ENCODE measurements at places on chromosomes 11 and 22. TPM values are rescaled to one million over a fixed set of nuclear protein-coding genes. Genes with fewer than 3 reads are reported as not detected.

GRCh38 chr11:129251067-129251466, 58.9 kb upstream of the ARHGAP32 start:
- DNase-seq: no peak

- no peak for DNase-seq
Measured at GRCh38 chr11:65700399-65700798, 11.7 kb upstream of the KAT5 start.

DNA sequence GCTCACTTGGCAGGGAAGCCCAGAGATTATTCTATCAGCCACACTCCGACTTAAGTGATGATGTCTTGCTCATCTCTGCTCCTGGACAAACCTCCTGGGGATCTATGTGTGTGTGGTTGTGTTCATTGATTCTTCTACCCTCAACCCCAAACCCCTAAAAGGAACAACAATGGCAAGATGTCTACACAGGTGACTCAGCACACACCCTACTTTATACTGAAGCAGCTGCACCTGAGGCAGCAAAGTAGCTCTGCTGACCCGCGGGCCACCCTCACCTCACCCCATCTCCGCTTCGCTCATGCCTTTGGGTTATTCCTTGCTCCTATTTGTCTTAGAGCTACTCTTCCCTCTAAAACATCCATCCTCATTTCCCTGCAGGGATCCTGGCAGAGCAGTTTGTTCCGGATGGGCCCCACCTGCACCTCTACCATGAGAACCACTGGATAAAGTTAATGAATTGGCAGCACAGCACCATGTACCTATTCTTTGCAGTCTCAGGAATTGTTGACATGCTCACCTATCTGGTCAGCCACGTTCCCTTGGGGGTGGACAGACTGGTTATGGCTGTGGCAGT, 38.7 kb downstream of the TMEM45B start:
- DNase-seq: no peak

DNA sequence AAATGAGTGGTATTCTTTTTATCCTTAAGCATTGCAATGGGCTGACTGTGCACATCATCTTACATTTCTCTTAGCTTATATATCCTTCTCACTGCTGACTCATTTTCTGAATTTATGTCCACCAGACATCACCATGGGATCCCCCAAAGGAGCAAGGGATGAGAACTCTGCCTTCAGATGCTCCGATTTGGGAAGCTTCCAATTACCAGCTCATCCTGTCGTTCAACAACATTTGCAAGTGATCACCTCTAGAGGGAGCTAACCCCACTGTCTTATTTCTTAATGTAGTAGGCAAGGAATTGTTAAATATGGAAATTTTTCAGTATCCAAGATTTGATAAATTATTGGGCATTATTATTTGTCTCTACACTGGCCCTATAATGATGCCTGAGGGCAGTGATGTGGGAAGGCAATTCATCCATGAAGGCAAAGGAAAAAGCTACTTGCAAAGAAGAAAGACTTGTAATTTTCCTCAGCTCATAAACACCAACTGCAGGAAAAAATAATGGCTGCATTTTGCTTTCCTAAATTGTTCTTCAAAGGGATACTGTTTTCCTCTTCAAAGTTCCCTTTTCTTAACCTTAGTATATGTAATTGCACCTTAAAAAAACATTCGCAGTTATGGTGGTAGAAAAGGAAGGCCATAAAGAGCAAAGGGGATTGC, 102.4 kb upstream of the FSHB start:
- DNase-seq: no peak

DNA sequence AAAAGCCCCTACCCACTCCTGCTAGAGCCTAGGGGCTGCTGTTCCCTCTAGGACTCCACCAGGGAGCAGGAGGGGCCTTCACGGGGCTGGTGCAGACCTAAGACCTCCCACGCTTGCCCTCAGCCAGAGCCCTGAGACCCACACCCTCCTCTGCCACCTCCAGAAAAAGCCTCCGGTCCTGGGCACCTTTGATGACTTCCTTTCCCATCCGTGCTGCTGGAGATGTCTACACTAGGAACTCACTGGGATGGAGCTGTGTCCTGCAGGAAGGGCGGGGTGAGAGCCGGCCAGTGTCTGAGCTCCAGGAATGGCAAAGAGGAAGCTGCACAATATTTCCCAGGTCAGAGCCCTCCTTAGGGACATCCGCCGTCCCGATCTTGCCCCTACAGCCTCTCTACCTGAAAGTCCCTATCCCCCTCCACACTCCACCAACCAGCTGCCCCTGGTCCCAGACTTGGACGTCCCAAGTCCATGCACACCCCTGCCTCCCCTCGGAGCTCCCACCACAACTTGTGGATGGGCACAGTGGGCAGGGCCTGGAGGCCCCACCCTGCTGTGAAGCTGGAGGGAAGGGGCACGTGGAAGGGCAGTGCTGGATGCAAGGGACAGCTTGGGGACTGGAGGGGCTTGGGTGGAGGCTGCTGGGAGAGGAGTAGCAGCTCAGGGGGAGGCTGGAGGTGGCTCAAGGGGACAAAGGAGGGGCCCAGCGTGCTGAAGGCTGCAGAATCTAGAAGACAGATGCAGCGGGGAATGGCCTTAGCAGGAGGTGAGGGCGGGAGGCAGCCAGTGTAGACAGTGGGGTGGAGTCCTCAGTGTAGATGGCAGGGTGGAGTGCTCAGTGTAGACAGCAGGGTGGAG, 13.5 kb upstream of the LRP5 start:
- peak; percentile 57 for DNase-seq

DNA sequence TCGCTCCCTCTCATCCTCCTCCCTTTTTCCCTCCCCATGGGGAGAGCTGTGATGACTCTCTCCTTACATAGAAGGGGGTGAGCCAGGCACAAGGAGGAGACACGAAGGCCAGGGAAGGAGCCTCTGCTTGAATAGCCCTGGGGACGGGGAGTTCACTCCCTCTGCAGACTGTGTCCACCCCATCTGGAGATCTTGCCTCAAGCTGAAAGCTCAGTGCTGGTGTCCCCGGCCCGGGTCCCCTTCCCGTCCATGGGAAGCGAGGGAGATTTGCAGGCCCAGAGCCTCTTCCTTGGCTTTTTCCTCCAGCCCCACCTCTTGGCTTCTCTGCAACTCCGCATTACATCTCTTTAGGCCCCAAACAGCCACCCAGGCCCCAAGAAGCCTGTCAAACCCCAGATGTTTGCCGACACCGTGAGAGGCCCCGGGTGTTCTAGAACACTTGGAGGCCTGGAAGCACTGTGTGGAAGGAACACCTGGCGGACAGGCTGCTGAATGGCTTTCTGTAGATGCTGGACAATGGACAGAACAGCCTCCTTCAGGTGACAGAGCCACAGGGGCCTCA, 32.3 kb downstream of the LINC01488 start:
- DNase-seq: no peak

GRCh38 chr11:4643076-4643475, 706 bp upstream of the OR51E1 start:
- no peak for DNase-seq

- no peak for DNase-seq
Measured at GRCh38 chr11:132943706-132944568, 588.4 kb downstream of the OPCML start.

GRCh38 chr22:42912059-42912458, 55.0 kb upstream of the ARFGAP3 start:
- no peak for DNase-seq

DNA sequence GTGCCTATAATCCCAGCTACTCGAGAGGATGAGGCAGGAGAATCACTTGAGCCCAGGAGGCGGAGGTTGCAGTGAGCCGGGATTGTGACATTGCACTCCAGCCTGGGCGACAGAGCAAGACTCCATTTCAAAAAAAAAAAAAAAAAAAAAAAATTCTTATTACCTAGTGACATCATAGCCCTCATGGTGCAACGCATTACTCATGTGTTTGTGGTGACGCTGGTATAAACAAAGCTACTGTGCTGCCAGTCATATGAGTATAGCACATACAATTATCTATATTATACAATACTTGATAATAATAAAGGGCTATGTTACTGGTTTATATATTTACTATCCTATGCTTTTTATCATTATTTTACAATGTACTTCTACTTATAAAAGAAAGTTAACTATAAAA, 41.2 kb downstream of the OR2AT4 start:
- no peak for DNase-seq

DNA sequence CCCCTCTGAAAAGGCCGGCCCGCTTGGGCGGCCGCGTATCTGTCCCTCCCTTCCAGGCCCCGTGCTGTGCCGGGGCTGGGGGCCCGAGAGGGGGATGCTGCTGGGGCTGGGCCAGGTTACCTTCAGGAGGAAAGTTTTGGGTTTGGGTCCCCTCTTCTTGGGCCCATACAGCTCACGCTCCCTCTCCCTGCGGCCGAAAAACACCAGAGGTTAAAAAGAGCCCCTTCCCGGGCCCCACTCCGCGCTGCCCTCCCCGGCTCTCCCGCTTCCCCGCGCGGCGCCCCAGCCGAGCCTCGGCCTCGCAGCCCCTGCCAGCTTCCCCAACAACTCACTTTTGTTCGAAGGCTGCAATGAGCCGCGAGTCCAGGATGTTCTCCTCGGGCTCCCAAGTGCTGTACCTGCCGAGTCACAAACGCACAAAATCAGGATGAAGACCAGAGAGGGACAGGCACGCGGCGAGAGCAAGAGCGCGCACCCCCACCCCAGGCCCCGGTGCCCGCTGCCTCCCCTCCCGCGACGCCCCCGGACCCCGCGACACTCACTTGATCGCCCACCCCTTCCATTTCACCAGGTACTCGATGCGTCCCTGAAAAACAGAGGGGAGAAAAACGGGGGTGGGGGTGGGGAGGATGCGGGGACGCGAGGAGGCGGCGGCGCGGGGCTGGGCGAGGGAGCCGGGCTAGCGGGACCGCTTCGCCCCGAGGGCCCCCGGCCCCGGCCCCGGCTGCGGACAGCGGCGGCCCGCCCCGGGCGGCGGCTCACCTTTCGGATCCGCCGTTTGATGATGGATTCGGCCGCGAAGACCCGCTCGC, 450 bp downstream of the CBX6 start:
- DNase-seq: peak; percentile 31

DNA sequence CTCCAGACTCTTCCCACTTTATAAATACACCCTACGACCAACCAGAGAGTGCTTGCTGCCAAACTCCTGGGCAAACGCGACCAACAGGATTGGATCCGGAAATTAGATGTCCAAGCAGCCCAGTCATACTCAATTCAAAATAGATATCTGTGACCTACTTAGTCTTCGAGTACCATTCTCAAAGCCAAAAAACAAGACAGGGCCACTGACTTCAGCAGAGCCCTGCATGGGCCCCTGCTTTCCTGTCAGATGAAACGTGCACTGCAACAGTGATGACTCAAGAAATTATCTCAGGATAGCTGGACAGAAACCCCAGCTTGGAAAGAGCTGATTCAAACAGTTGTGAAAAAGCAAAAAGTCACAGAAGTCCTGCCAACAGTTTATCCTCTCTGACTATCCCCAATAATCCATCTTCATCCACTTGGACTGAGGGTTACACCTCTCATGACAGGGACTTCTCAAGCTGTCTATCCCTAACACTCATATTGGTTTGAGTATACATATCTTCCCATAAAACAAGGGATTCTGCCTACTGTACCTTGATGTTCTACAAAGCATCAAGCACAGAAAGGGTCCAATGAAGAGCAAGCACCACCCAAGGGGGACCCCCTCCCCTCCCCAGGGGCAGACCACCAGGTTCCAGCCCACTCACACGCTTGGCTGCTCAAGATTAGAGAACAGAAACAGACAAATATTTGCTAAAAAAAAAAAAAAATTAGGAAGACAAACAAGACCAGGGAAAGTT, 17.4 kb downstream of the SMCO4 start:
- DNase-seq: no peak

GRCh38 chr11:119572481-119573424, 149.8 kb upstream of the THY1 start:
- no peak for DNase-seq

DNA sequence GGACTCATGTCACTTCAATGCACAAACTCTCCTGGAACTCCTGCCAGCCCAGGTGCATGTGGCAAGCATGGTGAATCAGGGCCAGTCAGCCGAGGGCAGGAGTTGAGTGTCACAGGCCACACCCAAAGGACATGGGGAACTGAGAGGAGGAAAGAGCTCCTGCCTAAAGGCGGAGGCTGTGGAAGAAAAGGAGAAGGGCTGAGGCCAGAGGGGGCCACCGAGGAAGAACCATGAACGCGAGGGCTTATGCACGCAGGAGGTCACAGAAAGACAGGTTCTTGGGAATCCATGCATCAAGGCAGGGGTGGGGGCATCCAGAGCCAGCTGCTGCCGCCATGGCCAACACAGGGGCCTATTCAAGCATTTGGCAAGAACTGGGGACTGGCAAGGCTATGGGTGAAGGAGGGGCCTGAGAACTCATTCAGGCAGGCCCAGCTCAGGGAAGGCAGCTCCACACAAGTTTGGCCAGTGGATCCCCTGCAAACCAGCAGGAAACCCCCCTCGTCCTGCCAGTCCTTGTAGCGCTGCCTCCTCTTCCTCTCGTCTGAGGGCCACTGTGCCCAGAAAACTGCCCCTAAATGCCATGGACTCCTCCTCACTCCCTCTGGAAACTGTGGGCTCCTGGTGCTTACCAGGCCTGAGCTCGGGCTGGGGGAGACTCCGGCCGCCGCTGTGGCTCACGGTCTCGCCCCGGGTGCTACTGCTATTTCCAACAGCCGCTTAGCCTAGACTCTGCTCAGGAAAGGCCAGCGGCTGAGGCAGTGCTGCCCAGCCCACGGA, 15.4 kb downstream of the PPM1F start:
- no peak for DNase-seq

GRCh38 chr11:2382129-2382517, 5.0 kb downstream of the CD81 start:
- DNase-seq: no peak

APLP2 gene
- 391 TPM for total RNA-seq

KRTAP5-2 gene
- not detected for total RNA-seq

EI24 gene
- total RNA-seq: 57.6 TPM

KRTAP5-1 gene
- not detected for total RNA-seq

SLC17A6 gene
- total RNA-seq: not detected

ARHGEF17 gene
- 33.8 TPM for total RNA-seq

SEC14L2 gene
- total RNA-seq: 53.6 TPM

KCNQ1 gene
- 52.8 TPM for total RNA-seq

ZC3H7B gene
- 56.1 TPM for total RNA-seq

PRDX5 gene
- 202 TPM for total RNA-seq

CDK2AP2 gene
- 97.7 TPM for total RNA-seq
